Activated CD4-positive, alpha-beta T cell treated with anti-CD3 and anti-CD28 coated beads, Interleukin-2, amount 10 ng/mL, durations not matched to agents 7 days and 5 days (primary cell): ENCODE measurements at places on chromosomes 3 and 15. TPM values are rescaled to one million over a fixed set of nuclear protein-coding genes. Genes with fewer than 3 reads are reported as not detected.

The ADAMTS7 gene
- 0.12 TPM for total RNA-seq

The SERINC4 gene
- 0.37 TPM for total RNA-seq

The FBXW12 gene
- not detected for total RNA-seq

The ACAN gene
- total RNA-seq, result not detected

The GUCA1C gene
- not detected for total RNA-seq
